ENCODE measurements at places on chromosomes 5 and 9.

DNA sequence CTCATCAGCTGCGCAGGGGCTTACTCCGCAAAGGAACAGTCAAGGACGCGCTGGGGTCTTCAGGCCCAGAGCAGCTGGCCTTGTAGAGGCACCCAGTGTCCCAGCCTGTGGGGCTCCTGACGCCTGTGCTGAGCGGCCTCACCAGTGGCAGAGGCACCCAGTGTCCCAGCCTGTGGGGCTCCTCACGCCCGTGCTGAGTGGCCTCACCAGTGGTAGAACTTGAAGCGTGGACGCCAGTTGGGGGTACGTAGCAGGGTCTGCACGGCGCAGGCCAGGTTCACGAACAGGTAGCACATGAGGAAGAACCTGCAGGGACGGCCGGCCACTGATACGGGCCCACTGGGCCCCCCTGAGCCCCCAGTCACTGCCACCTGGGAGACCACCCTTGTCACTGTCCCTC, 35.9 kb downstream of the SLC12A7 start:
- no peak for DNase-seq

- DNase-seq = no peak
Measured at GRCh38 chr5:99771296-99771695, 763.9 kb upstream of the FAM174A start.

DNA sequence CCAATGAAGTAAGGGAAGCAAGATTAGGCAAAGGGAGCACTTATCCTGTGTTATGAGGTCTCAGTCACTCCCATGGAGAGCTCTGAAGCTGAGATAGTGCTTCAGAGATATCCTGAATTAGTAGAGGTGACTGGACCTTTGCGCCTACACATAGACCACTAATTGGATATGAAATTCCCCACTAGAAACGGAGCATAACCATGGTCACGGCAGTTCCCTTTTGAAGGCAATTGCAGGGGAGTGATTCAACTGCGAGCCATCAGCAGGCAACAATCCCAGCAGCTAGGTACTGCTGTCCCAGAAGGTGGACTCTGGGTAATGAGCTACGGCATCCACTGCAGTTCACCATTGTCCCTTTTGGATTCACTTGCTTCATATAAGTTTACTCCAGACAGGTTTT, 267.7 kb upstream of the RASA1 start:
- no peak for DNase-seq

DNA sequence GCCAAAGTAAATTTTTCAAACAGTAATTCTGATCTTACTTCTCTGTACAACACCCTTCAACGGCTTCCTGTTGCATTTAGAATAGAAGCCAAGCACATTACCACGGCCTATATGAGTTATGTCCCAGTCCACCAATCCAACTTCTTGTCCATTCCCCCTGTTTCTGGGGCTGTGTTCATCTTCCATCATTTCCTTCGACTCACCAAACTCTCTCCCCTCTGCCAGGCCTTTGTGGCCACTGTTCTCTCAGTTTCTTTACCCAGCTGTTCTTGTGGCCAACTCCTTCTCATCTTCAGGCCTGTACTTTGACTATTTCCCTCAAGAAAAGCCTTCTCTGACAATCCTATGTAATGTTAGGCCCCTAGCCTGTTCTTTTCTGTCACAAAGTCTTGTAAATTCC, 259.4 kb upstream of the EFNA5 start:
- DNase-seq = no peak

GRCh38 chr9:36074870-36075532, 38.3 kb downstream of the RECK start:
- DNase-seq = no peak

DNA sequence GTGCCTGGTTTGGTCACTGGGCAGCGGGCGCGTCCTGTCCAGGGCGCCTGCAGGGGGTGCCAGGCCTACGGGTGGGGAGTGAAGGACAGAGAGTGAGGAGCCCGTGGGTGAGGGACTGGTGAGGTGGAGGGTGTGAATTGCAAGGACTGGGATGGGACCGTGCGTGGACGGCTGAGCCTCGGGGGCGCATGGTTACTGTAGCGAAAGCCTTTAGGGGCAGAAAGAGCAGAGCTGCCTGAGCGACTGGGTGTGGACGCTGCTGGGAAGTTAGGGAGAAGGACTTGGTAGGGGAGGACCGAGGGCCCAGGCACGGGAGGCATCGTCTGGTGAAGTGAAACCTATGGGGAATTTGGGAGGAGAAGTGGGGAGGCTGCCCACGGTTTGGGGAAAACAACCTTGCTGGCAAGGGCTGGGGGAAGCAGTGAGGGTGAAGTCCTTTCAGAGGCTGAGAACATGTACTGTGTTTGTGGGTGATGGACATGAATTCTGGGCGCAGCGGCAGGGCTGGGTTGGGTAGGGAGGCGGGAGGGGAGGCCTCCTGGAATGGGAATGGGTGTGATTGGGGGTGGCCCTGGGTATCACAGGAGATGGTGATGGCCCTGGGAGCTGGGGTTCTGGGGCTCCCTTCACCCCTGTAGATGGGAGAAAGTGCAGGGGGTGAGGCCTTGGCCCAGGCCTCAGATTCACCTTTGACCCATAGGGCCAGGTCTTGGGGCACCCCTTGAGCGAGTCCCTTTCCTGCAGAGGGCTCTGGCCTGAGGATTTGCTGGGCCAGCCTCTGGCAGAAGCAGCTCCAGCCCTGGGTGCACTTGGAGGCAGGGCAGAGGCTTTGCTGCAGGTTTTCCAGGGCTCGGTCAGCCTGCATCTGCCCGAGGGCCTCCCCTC, 1.7 kb upstream of the TOR4A start:
- DNase-seq = no peak

GRCh38 chr9:131608493-131609037, 63.2 kb downstream of the PRRT1B start:
- DNase-seq = no peak

GRCh38 chr5:6722015-6722414, 8.8 kb downstream of the TENT4A start:
- no peak for DNase-seq

- DNase-seq = no peak
Measured at GRCh38 chr5:71482132-71482531, 26.7 kb downstream of the BDP1 start.

DNA sequence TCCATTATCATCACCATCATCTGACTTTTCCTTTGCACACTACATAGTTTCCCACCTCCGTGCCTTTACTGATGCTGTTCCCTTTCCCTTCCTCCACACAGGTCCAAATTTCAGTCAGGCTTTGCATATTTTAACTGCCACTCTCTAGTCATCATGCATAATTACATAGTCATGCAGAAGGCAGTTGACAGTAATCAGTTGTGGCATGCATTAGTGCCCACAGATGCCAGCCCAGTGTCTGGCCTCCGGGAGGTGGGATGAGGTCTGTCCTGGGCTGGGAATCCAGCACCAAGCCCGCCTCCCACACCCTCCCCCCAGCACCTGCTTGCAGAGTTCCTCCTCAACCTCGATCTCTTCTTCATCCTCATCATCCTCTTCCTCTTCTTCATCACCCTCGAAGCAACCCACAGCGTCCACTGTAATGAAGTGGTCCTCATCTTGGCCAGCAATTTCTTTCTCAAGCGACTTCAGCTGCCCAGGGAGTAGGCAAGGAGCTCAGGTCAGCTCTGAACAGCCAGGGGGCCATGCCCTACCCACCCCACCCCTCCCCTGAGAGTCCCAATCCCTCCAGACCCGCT, 8.8 kb downstream of the BBLN start:
- no peak for DNase-seq

DNA sequence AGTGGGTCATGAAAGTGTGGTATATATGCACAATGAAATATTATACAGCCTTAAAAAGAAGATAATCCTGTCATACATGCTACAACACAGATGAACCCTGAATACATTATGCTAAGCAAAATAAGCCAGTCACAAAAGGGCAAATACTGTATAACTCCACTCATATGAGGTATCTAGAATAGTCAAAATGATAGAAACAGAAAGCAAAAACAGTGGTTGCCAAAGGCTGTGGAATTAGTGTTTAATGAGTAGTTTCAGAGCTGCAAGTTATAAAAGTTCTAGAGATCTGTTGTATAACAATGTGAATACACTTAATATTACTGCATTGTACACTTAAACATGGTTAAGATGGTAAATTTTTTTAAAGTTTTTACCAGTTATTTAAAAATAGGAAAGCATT, 135.0 kb downstream of the OXCT1 start:
- DNase-seq = no peak

DNA sequence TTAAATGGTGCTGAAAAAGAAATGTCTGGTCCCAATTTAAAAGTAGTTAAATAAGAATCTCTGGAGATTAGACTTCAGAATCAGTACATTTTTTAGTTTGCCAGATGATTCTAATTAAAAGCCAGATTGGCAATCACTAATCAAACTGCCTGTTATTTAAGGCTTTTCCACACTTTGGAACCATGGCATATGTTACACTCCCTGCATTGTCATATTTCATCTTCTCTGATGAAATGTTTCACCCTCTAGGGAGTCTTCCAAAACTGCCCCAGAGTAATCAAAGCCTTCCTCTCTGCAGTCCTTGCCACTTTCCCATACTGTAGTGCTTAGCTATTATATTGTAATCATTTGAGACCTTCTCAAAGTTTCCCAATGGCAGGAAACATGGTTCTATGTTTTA, 17.5 kb upstream of the OR13C9 start:
- DNase-seq = no peak

GRCh38 chr9:83106263-83106662, 43.3 kb upstream of the RASEF start:
- DNase-seq = no peak

GRCh38 chr5:172425402-172425801, 28.9 kb downstream of the SH3PXD2B start:
- no peak for DNase-seq

GRCh38 chr5:138922494-138922893, 47.4 kb upstream of the LRRTM2 start:
- DNase-seq = no peak

GRCh38 chr9:127112056-127112455, 10.4 kb downstream of the ANGPTL2 start:
- DNase-seq = no peak

DNA sequence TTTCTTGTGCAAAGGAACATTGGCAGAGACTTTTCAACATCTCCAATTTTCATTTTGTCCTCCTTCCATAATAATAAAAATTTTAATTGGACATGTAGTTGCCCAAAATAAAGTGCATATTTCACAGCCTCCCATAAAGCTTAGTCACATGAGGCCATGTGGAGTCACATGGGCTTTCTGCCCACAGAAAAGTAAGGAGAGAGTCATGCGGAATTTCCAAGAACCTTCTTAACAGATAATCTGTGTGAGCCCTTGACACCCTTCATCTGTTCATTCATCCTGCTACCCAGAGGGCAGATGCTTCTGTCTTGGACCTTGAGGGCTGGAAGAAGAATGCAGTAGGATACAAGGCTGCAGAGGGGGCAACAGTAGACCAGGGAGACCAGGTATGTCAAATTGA, 60.7 kb downstream of the APTX start:
- no peak for DNase-seq

DNA sequence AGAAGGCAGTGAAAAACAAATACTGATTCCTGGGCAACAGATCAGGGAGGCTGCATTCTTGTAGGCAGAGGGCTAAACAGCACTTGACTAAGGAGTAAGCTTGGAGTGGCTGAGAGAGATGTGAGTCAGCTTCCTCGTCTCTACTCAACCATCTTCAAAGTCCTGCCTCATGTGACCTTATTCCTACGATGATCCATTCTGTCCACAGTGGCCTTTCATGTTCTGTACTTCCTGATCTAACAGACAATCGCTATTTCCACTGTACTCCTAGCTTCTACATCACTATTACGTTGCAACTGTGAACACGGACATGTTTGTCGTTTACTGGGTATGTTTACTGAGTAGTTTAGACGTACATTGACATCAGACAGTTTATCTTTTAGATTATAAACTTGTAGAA, 365.4 kb downstream of the ARL15 start:
- no peak for DNase-seq

DNA sequence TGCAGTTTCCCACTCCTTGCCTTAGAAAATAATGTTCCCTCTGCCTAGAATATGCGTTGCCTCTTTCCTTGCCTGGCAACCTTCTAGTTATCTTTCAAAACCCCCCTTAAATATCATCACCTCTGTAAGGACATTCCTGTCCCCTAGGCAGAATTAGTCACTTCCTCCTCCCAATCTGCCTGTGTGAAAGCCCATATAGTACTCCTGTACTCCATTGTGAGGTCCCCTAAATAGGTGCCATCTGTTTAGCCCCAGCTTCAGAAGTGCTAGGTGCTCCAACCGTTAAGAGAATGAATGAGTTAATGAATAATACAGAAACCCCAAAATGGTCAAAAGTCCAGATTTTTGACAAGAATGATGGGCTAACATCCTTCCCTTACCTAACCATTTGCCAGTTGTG, 181.4 kb downstream of the GDNF start:
- DNase-seq = no peak

- DNase-seq = no peak
Measured at GRCh38 chr9:21796768-21797167, 5.7 kb upstream of the MTAP start.

DNA sequence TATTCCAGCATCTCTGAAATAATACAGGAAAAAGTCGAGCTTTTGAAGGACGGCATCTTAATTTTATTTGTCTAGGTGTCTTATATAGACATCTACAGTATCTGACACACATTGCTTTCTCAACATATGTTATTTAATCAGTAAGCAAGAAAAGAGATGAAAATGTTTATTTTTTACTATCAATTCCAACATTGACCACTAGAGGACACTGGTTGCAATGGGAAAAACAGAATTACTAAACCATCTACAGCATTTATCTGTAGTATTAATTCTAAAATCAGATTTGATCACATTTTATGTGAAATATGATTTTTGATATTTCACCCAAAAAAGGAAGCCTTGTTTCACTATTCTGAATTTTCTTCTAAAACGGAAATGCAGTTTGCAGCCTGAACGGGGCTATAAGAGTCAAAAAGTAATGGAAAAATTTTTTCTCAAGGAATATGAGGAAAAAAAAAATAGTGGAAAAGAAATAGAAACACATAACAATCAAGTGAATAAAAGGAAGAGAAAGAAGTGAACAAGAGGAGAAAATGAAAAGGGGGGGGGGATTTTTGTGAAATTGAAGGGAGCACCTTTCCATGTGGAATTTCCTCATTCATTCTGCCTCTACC, 98.6 kb downstream of the OSTF1 start:
- DNase-seq = no peak

- no peak for DNase-seq
Measured at GRCh38 chr9:130522233-130522808, 57.1 kb upstream of the FUBP3 start.

GRCh38 chr5:118919016-118919415, 69.3 kb downstream of the DTWD2 start:
- DNase-seq = no peak

Data from stimulated activated CD8-positive, alpha-beta memory T cell treated with anti-CD3 and anti-CD28 coated beads, Interleukin-7, amount 100 ng/mL, for 24 hours (primary cell).